ENCODE measurements at places on chromosomes 12 and 14.

DNA sequence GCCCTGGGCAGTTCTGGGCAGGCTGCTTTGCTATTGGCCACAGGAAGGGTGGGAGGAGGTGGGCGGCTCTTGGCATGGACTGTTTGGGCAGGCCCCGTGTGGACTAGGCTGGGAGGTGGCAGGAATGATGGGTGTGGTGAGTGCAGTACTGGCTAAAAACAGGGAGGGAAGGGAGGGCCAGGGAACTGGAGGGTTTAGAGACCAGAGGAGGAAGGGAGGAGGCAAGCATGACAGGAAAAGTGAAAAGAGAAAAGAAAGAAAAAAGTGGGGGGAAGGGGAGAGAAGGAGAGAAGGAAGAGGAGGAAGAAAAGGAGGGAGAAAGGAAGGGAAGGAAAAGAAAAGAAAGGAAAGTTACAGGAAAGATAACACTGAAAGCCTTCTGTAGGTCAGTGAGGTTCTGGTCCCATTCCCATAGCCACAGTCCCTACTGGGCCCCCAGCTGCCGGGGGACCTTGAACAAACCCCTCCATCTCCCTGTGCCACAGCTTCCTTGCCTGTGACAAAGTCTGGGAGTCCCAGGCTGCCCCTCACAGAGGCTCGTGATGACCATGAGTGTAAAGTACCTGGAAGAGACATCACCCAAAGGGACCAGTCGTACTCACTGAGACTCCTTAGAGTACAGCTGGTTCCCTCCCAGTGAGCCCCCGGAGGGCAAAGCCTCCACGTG is 1.1 kb upstream of the C14orf132 start:
- DNase-seq = no peak

DNA sequence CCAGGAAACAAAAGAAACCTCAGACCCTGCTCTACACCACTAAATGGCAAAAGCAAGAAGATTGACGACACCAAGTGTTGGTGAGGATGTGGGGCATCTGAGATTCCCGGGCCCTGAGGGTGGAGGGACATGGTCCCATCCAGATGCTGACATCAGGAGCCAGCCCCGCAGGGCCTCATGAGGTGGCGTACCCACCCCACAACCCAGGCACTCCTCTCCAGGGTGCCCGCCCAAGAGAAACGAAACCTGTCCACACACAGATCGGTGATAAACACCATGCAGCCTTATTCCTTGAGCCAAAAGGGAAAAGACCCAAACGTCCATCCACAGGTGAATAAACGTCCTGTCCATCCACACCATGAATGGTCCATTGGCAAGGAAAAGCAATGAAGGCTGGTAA is 54.8 kb upstream of the C14orf180 start:
- no peak for DNase-seq

DNA sequence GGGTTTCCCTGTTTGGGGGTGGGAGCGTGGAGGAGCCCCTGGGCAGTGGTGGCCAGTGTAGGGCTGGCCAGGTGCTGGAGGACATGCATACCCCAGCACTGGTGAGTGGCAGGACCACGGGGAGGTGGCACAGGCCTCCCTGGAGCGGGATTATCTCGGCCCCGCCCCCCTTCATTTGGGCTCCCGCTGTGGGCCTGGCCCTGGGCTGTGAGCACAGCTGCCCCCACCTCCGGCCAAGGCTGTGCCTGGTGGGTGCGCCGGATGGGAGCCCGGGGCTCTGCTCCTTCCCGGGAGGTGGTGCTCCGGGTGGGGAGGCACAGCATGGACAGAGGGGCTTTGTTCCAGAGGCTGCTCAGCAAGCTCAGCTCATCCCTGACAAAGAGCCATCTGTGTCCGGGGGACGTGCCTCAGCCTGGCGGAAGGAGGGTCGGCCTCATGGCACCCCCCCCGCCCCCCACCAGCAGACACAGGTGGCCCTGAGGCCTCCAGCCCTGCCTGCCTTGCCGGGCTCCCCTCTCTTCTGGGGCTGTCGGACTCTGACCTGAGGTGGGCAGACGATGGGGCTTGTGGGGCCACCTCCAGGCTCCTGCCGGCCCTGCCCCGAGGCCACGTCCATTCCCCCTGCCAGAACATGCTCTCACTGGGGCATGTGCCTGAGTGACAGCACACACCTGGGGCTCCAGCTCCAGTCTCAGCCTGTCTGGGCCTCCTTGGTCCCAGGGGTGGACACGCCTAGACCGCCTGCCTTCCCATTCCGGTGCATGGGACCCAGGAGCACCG is 8.4 kb downstream of the TEDC1 start:
- DNase-seq = peak; percentile 88

DNA sequence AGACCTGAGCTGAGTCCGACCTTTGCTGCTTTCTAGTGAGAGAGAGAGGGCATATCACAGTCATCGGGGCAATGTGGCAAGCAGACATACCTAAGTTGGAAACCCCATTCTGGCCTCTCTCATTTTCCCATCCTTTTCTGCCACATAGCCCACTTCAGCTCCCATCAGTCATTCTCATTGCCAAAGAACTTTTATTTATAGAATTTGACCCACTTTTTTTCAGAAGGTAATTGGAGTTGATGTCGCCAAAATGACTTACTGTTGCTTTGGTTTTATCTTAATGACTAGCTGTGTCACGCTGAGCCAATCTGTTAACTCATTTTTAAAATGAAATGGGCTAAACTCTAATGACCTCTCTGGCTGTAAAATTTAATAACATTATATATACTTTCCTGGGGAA is 63.9 kb upstream of the RMST start:
- DNase-seq = no peak

GRCh38 chr14:86420131-86420530 is 890.2 kb downstream of the FLRT2 start:
- no peak for DNase-seq

GRCh38 chr12:47033789-47034555 is 45.4 kb upstream of the PCED1B start:
- no peak for DNase-seq

DNA sequence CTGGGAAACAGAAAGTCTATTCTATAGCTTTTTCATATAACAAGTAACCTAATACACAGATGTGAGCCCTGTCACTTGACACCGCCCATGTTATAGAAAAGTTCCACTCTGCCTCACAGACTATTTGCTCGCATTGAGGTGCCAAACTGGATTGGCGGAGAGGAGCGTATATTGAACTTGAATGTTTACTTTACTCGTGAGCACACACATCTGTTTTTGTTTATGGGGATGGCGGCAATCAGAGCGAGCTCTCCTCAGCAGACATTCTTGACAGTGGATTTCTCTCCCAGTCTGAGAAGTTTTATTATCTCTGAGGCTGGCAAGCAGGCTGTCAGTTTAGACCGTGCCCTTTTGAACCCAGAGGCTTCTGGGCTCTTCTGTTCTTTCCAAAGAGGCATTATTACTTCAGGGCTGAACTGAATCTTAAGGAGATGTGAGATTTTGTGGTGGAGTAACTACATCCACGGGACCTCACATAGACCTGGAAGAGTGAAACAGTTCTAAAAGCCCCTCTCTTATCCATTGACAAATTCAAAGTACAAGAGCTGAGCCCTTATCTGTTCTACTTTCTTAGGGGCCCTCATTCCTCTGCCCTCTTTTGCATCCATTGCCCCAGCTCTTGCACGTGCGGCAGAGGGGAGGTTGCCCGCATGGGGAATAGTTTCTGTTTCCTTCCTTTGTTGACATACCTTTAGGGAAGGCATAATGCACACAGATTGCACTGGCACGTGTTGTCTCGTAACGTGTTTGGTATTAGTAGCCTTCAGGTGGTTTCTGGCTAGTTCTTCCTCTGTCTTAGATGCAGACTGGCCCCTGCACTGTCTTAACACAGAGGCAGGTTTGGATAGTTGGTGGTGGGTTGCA is 68.2 kb downstream of the DRAM1 start:
- no peak for DNase-seq

GRCh38 chr14:20197459-20197858 is 6.8 kb downstream of the OR11G2 start:
- DNase-seq = no peak

GRCh38 chr14:89881839-89882238 is 72.7 kb downstream of the EFCAB11 start:
- no peak for DNase-seq

DNA sequence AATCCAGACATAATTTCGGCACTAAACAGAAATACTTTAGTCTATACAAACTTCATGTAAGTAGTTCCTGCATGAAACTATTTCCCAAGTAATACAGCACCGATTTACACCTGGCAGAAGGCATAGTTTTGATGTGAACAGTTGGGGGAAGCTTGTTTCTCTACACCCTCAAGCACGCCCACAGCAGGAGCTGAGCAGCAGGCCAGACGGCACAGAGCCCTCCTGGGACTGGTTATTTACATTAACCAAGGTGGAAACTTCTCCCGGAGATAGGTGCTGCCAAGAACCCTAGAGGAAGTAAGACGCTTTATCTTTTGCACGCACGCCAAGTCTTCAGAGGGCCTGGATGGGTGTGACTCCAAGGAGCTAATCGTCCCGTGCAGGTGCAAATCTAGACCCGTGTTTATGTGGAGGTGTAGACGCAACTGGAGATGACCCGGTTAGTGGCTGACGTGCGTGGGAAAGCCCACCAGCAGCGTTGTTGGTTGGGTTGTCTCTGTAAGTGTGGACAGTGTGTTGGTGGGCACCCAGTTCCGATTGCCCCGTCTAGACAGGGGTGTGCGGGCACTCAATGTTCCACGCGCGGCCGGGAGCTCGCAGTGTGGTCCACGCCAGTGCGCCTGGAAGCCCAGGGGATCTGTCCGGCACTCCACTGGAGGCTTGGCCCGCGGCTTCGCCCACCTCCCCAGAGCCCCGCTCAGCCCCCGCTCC is 767 bp upstream of the TCP11L2 start:
- DNase-seq = peak; percentile 25

GRCh38 chr12:71295953-71296352 is 138.2 kb upstream of the TSPAN8 start:
- DNase-seq = no peak

DNA sequence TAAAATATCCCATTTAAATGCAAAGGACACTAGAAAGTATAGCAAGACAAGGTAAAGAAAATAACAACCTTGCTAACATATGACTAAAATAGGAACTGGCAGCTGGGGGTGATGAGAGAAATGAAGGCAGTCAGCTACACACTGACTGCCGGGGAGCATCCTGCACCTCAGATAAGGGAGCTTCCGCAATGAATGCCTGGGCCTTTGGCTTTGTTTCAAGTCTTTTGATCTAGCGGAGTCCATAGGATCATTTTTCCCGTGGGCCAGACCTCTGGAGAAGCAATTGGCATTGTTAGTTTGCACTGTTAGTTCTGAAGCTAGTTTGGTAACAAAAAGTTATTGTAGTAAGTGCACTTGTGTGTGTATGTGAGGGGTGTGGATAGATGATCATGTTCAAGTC is 639.9 kb downstream of the DIO2 start:
- no peak for DNase-seq

DNA sequence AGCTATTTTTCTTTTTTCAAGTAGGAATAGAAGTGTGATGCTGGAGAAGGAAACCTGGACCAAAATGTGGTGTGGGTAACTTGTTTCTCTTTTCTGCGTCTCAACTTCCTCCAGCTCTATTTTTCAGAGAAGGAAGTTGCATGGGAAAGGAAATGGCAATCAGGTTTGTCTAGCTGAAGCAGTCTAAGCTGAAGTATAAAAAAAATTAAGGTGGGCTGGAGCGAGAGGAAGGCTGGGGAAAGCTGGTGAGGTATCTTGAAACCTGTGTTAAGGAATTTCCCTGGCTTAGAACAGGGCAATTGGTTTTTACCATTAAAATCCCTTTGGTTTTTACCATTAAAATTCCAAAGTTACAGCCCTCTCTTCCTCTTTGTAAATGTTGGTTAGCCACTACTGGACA is 34.2 kb upstream of the NINJ2 start:
- DNase-seq = no peak

GRCh38 chr12:89015419-89015818 is 336.9 kb downstream of the DUSP6 start:
- DNase-seq = no peak

Measured in substantia nigra (tissue), 51 donors.